ENCODE measurements at places on chromosomes 4 and X.

DNA sequence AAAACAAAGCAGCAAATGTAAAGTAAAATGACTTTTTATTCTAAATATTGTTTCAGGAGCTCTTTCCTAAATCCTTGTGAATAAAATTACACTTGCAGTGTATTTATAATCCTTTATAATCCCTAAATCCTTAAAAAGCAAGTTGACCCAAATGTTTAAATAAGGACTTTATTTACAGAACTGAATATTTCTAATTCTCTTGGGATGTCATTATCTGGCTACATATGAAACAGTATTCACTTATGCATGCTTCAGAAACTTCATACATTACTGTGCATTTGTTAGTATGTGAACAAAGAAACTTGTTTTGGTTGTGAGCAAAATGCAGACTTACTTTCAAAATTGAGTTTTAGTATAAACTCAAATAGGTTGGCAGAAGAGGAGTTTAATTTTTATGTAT, 49.2 kb downstream of the PTTG2 start:
- no peaks in the 10 kb centered on the region for H3K27me3 ChIP-seq
- H3K36me3 ChIP-seq: no peaks in the 10 kb centered on the region
- H3K27ac ChIP-seq: peak overlapping the region; percentile 79
- H3K4me1 ChIP-seq: peaks cover 84% of the 10 kb centered on the region
- no peak for DNase-seq

DNA sequence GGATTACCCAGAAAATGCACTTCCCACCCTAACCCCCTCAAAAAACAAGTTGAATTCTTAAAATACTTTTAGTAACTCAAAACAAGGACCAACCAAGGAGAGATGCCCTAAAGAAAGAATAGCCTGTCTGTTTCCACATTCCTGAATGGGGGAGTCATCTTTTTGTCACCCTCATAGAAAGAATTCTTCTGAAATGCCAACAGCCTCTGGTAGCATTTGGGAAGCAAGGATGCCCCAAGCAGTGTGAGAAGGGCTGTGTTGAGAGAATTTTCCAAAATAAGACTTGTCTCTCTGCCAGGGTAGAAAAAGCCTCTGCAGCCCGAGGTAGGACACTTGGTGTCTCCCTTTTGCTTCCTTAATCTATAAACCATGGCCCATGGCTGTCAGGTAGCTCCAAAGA, 173.1 kb upstream of the VCX3A start:
- DNase-seq: no peak
- H3K36me3 ChIP-seq: no peaks in the 10 kb centered on the region
- no peak overlapping the region for H3K27ac ChIP-seq
- H3K4me3 ChIP-seq: no peak overlapping the region

DNA sequence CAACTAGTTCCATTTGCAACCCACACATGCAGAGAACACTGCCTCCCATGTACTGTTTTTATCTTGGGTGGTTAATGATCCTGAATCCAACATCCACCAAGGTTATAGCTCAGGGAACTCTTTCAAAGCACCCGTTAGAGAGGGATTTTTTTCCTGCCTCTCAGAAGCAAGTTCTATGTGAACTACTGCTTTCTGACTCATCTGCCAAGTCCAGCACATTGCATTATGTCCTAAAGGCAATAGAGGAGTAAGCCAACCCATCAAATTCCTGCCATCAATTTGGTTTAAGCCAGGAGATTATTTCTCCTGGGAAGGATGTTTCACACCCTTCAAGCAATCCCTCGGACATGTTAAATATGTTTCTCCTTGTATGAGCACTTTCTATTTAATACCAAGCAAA, 334.5 kb downstream of the GASK1B start:
- H3K4me1 ChIP-seq: no peaks in the 10 kb centered on the region
- H3K27ac ChIP-seq: no peak overlapping the region
- no peaks in the 10 kb centered on the region for H3K36me3 ChIP-seq
- no peaks in the 10 kb centered on the region for H3K27me3 ChIP-seq
- no peak for DNase-seq

- H3K4me3 ChIP-seq: no peak overlapping the region
- H3K27me3 ChIP-seq: no peaks in the 10 kb centered on the region
- no peaks in the 10 kb centered on the region for H3K36me3 ChIP-seq
- no peak for DNase-seq
- H3K4me1 ChIP-seq: peaks cover 16% of the 10 kb centered on the region
- peak overlapping the region; percentile 22 for H3K27ac ChIP-seq
These were observed 36.3 kb downstream of the IL21 start for GRCh38 chr4:122584519-122584918.

- H3K4me1 ChIP-seq: no peaks in the 10 kb centered on the region
- no peaks in the 10 kb centered on the region for H3K36me3 ChIP-seq
- no peak for DNase-seq
- H3K27ac ChIP-seq: no peak overlapping the region
- no peak overlapping the region for H3K4me3 ChIP-seq
These were observed 41.6 kb downstream of the TMEM165 start for GRCh38 chr4:55437356-55437796.

Measured in sigmoid colon (tissue), 7 donors.